ENCODE measurements at places on chromosomes 4 and X. TPM values are rescaled to one million over a fixed set of nuclear protein-coding genes. Genes with fewer than 3 reads are reported as not detected.

Gene NPY2R
- total RNA-seq, result not detected

Gene ADH7
- not detected for total RNA-seq

Gene SCD5
- 7.4 TPM for total RNA-seq

Gene SOWAHB
- total RNA-seq, result not detected

Gene CFAP299
- not detected for total RNA-seq

Gene XKRX
- 0.66 TPM for total RNA-seq
